ENCODE measurements at places on chromosomes 16 and 17.

- H3K36me3 ChIP-seq: no peaks in the 10 kb centered on the region
- H3K4me3 ChIP-seq: no peak overlapping the region
- H3K4me1 ChIP-seq: peaks cover 16% of the 10 kb centered on the region
- peak overlapping the region; percentile 11 for H3K27ac ChIP-seq
- peaks cover 11% of the 10 kb centered on the region for H3K27me3 ChIP-seq
- no peak for DNase-seq
These were observed 155.7 kb upstream of the TNRC6C start for GRCh38 chr17:77802811-77803220.

DNA sequence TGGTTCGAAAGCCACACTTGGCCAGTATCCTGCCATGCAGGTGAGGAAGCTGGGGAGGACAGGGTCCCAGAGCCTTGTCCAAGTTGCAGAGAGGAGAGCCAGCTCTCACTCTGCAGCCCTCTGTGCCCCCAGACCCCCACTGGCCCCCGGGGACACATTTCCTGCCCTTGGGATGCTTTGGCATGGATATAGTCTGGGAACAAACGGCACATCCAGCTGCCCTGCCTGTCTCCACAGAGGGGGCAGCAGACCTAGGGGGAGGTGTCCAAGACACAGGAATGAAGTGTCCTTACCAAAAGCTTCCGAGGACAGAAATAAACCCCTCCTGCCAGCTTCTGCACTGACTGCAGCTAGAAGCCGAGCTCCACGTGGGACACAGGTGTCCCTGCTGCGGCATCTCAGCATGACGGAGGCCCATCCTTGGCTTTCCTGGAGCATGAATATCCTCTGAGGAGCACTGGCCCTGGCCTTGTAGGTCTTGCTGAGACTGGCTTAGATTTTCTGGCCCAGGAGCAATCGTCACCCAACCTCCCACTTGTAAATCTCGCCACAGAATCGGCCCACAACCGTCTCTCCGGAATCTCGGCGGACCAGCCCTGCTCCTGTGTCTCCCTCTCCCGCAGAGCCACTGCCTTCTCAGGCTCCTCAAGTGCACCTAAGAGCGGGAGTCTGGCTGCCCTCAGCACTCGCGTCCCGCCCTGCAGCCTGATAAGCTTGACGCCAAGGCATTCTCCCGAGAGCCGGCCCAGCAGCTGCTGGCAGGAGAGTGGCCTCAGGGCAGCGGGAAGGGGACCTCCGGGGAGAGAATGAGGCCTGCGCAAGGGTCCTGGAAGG is 1.1 kb upstream of the CAPN15 start:
- peaks cover 40% of the 10 kb centered on the region for H3K4me1 ChIP-seq
- H3K4me3 ChIP-seq: peak overlapping the region; percentile 71
- H3K36me3 ChIP-seq: peaks cover 7% of the 10 kb centered on the region
- H3K27ac ChIP-seq: peak overlapping the region; percentile 99

DNA sequence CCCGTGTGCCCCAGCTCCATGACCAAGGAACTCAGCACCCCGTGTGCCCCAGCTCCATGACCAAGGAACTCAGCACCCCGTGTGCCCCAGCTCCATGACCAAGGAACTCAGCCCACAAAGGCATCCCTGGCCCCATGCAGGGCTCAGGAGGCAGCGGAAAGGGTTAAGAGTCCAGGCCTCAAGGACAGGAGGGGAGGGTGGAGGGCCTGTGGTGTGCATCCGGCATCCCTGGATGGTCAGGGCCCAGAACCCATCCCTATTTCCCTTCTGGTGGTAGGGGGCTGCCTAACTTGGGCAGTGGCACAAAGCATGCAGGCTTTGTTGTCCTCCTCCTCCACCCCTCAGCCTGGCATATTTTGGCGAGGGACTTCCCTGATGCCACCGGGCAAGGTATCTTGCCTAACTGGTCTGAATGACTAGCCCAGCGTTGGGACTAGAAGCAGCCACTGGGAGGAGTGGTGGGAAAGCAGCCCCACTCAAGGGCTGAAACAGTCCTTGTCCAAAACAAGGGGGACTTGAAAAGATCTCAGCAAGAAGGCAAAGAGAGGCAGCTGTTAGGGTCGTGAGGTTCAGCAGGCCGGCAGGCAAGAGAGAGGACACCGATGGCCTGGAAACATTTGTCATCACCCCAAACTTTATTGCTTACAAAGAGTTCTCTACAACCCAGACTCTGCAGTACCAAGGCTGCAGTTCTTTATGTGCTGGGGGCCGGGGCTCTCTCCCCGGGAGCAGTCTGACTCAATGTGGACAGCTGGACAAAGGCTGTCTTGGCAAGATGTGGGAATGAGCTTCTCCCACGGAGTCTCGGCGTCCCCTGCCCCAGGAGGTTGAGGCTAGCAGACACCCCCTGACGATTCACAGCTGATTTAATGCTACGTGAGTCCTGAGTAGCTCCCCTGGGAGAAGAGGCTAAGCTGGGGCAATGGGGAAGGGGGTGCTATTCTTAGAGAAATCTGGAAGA is 902 bp upstream of the SPATA32 start:
- no peaks in the 10 kb centered on the region for H3K27me3 ChIP-seq
- peak overlapping the region; percentile 74 for H3K4me3 ChIP-seq
- DNase-seq: peak; percentile 48
- H3K27ac ChIP-seq: peak overlapping the region; percentile 83
- peaks cover 11% of the 10 kb centered on the region for H3K4me1 ChIP-seq

DNA sequence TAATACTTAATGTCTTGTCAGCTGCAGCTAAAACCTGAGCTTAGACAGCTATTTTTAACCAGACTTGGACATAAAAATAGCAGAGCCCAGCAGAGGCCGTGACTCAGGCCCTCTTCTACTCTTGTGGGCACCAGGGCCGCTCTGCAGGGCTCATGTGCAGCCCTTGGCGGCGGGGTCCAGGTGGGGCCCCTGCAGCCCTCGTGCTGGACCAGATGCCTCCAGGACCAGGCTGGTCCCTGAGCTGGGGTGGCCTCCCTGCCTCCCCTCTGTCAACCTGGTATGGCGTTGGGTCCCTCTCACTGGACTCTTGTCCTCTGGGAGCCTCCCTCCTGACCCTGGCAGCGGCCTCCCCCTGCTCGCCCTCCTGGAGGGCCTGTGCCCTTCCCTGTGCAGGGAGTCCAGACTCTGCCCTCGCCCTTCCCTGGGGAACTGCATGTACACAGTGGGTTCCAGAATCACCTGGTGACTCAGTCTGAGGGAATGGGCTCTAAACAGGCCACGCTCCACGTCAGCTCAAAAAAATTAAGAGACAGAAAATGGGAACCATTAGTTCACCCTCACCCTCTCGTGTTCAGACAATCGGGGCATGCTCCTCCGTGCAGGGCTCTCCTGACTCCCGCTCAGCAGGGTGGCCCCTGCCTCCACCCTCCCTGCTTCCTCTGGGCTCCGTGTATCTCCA is 9.7 kb downstream of the CDK5R1 start:
- H3K4me1 ChIP-seq: no peaks in the 10 kb centered on the region
- no peak for DNase-seq
- H3K4me3 ChIP-seq: no peak overlapping the region
- H3K36me3 ChIP-seq: peaks cover 16% of the 10 kb centered on the region

DNA sequence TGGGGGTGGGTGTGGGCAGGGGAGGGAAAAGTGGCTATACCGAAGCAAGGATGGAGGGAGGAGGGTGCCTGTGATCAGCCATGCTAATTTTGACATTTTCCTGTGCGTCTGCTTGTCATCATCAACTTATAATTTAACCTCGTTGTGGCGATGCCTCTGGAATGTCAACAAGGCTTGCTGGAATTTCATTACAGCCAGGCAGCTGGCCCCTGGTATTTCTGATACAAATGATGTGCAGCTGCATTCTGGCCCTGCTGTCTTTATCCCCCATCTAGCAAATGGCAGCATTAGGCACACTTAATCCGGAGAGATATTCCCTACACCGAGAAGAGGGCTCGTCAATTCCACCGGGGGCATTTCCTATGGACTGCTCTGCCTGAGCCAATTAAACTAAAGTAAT is 278.3 kb upstream of the CCL2 start:
- H3K27me3 ChIP-seq: no peaks in the 10 kb centered on the region
- H3K4me3 ChIP-seq: no peak overlapping the region
- DNase-seq: peak; percentile 37
- H3K4me1 ChIP-seq: peaks cover 8% of the 10 kb centered on the region
- H3K27ac ChIP-seq: no peak overlapping the region

- no peak overlapping the region for H3K27ac ChIP-seq
- H3K4me3 ChIP-seq: no peak overlapping the region
- no peak for DNase-seq
These were observed 6.9 kb downstream of the WNK4 start for GRCh38 chr17:42787266-42787665.

DNA sequence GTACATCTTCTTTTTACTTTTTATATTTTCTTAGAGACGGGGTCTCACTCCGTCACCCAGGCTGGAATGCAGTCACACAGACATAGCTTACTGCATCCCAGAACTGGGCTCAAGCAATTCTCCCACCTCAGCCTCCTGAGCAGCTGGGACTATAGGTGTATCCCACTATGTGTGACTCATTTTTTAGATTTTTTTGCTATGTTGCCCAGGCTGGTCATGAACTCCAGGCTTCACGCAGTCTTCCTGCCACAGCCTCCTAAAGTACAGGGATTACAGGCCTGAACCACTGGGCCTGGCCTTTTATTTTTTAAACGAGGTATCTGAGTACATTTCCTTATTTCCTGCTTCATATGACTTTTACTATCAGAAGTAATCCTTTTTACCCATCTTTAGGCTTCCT is 48.0 kb downstream of the GLG1 start:
- DNase-seq: no peak

DNA sequence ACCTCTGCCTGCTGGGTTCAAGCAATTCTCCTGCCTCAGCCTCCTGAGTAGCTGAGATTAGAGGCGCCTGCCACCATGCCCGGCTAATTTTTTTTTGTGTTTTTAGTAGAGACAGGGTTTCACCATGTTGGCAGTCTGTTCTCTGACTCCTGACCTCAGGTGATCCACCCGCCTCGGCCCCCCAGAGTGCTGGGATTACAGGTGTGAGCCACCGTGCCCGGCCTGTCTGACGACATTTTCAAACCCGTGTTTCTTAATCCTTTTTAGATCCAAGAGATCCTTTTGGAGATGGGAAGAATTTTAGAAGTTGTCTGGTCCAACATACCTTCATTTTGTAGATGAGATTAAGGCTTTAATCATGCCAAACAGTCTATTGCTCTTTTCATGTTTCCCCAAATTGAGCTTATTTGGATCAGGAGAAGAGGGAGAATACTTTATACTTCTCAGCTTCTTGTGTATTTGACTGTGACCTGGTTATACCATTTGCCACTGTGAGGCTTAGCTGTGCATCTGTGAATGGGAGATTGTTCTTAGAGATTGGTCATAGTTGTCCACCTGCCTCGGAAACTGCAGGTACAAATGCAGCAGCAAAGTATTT is 25.8 kb downstream of the USP10 start:
- peak overlapping the region; percentile 68 for H3K27ac ChIP-seq
- H3K27me3 ChIP-seq: no peaks in the 10 kb centered on the region
- H3K4me1 ChIP-seq: peaks cover 44% of the 10 kb centered on the region
- no peak for DNase-seq
- H3K36me3 ChIP-seq: no peaks in the 10 kb centered on the region
- H3K4me3 ChIP-seq: no peak overlapping the region

DNA sequence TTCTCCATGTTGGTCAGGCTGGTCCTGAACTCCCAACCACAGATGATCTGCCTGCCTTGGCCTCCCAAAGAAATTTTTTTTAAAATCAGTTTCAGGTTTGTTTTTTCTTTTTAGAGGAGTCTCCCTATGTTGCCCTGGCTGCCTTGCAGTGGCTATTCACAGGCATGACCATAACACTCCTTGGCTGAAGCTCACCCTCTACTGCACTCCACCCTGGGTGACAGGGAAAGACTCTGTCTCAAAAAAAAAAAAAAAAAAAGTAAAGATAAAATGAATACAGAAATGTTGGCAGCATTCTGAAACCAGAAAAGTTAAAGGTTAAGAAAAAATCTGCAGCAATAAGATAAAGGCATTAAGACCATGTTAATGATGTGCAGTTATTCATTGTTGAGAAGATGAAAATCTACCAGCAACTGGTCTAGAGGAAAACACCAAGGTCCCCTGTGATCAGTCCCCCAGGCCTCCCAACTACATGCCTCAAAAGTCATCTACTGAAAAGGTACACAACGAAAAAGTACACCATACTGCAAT is 15.1 kb downstream of the YWHAE start:
- no peak overlapping the region for H3K27ac ChIP-seq
- peaks cover 97% of the 10 kb centered on the region for H3K4me1 ChIP-seq
- H3K4me3 ChIP-seq: no peak overlapping the region
- no peaks in the 10 kb centered on the region for H3K36me3 ChIP-seq
- no peaks in the 10 kb centered on the region for H3K27me3 ChIP-seq

DNA sequence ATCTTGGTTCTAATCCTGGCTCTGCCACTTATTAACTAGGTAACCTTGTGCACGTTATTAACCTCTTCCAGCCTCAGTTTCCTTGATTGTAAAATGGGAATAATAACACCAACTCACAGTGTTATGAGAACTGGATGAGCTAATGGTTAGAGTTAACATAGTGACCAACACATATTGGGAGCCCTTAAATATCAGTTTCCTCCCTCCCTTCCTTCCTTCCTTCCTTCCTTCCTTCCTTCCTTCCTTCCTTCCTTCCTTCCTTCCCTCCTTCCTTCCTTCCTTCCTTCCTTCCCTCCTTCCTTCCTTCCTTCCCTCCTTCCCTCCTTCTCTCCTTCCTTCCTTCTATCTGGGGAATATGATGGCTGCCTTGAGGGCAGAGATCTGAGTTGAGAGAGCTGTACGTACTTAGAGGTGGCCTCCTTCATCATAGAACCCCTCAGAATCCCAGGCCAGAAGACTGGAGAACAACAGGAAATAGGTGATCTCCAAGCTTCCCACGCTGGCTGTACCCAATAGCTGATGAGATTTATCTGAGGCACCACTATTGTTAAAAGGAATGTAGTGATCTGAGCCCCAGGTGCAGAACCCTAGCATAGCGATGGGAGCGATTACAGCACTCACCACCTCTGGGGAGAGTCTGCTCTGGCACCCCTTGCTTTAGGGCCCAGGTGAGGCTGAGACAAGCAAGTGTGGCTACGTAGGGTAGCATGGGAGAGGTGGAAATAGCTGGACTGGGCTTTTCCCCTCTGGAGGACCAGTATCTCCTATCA is 26.2 kb downstream of the CCR7 start:
- H3K36me3 ChIP-seq: no peaks in the 10 kb centered on the region
- peak overlapping the region; percentile 94 for H3K27ac ChIP-seq
- H3K4me3 ChIP-seq: no peak overlapping the region
- DNase-seq: no peak
- H3K4me1 ChIP-seq: peaks cover 72% of the 10 kb centered on the region

- no peaks in the 10 kb centered on the region for H3K27me3 ChIP-seq
- H3K36me3 ChIP-seq: no peaks in the 10 kb centered on the region
- no peak overlapping the region for H3K4me3 ChIP-seq
- DNase-seq: no peak
These were observed 10.3 kb downstream of the CDRT4 start for GRCh38 chr17:15456972-15457722.

Measured in stomach (tissue), 19 donors.